ENCODE measurements at places on chromosomes 1 and 21.

DNA sequence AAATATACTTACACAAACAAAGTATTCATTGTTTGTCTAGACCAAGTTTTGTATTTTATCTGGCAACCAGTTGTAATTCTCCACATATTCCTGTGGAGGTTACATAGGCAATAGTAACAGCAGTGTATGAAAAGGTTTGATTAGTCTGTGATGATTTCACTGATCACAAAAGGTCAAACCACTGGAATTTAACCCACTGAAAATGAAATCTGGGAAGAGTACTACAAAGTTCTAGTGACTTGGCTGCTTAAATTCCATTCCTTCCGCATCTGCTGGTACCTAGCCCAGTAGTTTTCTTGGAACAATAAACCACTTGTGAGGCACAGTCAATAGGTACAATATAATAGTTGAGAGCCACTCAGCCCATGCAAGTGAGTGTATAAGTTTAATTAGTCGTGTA lies 205.4 kb downstream of the NFIA start:
- DNase-seq, result peak; percentile 71

DNA sequence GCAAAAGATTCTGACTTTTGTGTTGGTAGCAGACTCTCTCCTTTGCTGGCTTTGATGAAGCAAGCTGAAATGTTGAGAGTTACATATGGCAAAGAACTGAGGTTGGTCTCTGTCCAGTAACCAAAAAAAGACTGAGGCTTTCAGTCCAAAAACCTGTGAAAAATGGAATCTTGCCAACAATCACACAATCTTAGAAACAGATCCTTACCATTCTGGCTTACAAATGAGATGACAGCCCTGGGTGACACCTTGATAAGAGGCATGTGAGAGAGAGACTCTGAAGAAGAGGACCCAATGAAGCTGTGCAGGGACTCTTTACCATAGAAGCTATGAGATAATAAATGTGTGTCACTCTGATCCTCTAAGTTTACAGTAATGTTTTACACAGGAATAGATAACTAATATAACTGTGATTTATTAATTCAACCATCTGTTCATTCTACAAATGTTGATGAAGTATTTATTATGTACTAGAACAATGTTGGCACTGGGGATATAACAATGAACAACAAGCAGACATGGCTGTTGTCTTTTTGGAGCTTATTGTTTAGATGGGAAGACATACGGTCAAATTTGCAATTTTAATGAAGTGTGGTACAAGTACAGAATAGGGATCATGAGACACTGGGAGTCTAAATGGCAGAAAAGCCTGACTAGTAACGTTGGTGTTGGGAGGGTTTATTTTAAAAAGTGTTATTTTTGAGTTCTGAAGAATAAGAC lies 251.0 kb downstream of the OLFM3 start:
- no peak for DNase-seq

DNA sequence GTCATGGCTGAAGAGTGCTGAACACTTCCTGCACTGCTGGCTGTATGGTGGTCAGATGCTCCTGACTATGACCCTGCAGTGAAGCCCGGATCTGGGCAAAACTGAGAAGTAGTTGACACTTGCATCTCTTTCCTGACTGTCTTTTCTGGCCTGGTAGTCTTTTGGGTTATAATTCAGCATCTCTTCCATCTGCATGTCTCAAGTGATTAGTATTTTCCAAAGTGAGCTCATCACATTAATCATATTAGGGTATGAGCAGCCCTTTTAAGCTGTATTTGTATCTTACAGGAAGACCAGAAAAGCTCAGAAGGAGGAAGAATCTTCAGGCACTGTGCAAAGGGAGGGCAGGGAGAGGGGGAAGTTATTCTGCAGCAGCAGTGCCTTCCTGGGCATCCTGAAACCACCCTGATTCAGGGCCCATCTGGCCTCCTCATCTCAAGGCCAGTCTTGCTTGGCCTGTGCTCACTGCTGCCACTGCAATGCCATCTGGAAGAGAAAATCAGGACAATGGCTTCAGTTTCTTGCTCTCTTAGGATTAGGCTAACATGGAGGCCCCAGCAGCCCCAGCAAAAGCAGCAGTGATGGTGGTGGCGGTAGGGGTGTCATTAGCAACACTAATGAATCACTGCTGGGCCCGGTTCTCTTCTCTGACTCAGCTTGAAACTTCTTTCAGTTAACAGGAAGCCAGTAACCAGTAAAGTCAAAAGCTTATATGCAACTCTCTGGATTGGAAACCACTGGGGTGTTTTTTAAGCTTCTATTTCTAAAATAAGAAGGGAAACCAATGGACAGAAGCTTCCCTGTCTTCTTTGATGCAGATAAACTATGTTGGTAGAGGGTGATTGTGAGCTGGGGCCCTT lies 63.3 kb upstream of the WDR26 start:
- DNase-seq, result peak; percentile 86

DNA sequence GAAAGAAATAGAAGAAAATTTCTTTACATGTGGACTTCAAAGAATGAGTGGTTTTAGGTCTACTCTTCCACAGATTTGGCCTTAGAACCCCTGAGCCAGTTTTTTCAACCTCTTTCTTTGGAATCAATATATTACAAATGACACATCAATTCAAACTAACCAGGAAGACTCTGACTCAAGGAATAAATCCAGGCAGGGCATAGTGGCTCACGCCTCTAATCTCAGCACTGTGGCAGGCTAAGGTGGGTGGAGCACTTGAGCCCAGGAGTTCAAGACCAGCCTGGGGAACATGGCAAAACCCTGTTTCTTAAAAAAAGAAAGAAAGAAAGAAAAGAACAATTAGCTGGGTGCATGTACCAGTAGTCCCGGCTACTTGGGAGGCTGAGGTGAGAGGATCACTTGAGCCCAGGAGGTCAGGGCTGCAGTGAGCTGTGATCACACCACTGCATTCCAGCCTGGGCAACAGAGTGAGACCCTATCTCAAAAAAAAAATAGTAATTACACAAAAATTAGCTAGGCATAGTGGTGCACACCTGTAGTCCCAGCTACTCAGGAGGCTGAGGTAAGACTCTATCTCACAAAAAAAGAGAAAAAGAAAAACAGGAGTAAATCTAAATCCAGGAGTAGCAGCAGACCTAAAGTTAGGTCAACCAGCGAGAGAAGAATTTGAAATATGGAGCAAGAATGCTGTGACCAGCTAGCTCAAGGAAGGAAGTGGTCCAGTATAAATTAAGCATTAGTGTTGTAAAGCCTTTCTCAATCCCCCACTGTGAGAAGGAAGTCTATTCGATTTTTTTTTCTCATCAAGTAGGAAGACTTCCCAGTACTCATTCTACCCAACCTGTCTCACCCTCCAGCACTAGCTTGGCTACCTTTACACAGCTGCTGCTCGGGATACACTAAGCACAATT lies 1.9 kb downstream of the SORT1 start:
- DNase-seq, result peak; percentile 43

GRCh38 chr1:6082430-6082971 lies 36.8 kb downstream of the KCNAB2 start:
- peak; percentile 62 for DNase-seq

DNA sequence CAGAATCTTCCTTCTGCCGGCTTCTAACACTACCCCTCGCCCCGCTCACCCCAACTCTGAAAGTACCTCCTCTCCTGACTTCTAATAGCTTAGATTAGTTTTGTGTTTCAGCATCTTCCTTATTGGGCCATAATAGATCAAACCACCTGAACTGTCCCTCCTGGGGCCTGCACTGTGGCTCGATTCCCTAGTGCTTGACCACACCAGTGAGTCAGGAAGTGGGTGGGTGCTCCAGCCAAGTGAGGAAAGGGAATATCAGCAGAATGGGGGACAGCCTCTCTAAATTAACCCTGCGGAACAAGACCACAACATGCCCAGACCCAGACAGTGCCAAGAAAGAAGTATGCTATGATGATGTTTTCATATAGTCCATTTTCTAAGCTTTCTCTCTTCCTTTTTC lies 8.5 kb downstream of the SERTAD4 start:
- no peak for DNase-seq

DNA sequence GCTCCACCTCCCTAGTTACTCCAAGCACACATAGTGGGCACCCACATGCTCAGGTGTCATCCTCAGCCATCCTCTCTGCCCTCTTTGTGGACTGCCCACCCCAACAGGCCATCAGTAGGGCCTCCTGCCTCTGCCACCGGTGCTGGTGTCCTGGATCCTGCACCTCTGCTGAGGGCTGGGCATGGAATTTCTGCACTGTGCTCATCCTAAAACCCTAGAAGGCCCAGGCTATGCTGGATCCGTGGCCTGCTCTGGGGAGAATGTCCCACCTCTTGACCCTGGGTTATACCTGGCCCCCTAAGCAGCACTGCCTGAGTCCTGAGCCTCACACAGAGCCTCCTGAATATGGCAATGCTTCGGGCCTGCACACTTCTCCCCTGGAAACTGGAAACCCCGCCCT lies 318.3 kb downstream of the MATN1 start:
- DNase-seq, result no peak

GRCh38 chr1:156225677-156226014 lies 12.8 kb downstream of the PMF1 start:
- no peak for DNase-seq

GRCh38 chr1:50487725-50488124 lies 64.5 kb upstream of the DMRTA2 start:
- no peak for DNase-seq

GRCh38 chr1:29586991-29587745 lies 350.8 kb downstream of the PTPRU start:
- no peak for DNase-seq

GRCh38 chr1:202586018-202586821 lies 124.0 kb downstream of the SYT2 start:
- no peak for DNase-seq

Measured in GM03348 (cell line).